Endothelial cell (in vitro differentiated cells): ENCODE measurements at places on chromosomes 6 and 20. TPM values are rescaled to one million over a fixed set of nuclear protein-coding genes. Genes with fewer than 3 reads are reported as not detected.

- no peak for DNase-seq
Observed at GRCh38 chr20:36929290-36929689, 22.2 kb downstream of the SAMHD1 start.

GRCh38 chr6:28757429-28758045 lies 166.2 kb downstream of the TRIM27 start:
- DNase-seq = no peak

DNA sequence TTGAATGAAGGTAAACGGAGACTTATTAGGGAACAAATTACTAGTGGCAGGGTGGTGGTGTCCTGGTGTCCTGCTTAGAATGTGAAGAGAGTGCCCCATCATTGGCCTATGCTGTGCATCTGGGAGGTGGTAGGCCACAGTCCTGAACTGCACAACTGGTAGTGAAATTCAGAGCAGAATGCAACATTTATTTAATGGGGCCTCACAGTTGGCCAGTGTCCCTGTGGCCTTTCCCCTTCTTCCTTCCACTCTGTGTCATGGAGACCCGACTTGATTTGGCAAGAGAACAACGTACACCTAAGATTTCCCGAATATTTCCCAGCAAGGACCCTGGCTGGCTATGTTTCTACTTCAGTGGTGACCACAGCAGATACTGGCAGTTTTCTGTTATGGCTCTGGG lies 206.9 kb downstream of the LRFN2 start:
- DNase-seq = no peak

GRCh38 chr6:146246028-146246427 lies 217.2 kb downstream of the GRM1 start:
- DNase-seq = no peak

Gene SUMO4
- total RNA-seq = 4.8 TPM

DNA sequence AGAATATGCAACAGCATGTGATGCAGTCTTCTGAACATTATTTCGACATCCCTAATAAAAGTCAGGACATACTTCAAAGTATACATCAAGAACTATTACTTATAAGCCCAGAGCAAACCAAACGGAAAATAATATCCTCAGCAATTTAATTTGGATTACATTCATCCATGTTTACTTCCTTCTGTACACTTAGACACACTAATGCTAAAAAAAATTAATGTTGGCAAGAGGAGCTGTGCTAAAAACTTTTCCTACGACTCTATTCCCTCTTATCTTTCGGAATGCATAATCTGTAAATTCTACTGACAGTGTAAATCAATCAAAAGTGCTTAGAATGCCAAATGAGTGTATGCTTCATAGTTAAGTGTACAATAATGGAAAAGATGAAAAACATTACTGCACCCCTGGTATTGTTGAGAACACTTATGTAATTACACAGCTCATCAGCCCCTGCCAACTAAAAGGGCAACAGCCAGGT lies 301.2 kb upstream of the HSF2 start:
- DNase-seq = no peak

GRCh38 chr6:101294676-101295075 lies 98.8 kb upstream of the GRIK2 start:
- no peak for DNase-seq

DNA sequence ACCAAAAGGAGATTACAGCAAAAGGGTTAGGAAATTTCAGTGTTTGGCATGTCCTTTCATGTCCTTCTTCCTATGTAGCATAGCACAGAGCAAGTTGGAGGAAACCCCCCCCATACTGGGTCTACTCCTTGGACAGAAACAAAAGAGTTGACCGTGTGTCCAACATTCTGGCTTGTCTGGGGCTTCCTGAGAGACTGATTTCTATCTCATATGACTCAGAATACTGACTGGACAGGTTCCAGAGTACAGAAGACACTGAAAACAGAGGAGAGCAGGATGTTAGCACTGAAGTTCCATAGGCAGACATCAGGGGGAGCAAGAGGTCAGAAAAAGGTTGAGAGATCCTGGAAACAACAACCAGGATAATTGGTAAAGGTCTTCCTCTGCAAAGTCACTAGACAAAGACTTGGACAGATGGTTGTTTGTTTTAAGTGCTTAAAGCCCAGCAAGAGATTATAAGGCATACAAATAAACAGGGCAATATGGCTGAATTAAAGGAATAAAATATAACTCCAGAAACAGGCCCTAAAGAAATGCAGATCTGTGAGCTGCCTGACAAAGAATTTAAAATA lies 48.4 kb downstream of the USP49 start:
- DNase-seq = peak; percentile 79

Gene NNAT
- 0.54 TPM for total RNA-seq

Gene SCUBE3
- total RNA-seq = 1.2 TPM

- no peak for DNase-seq
Observed at GRCh38 chr20:39897781-39898466, 791.1 kb downstream of the MAFB start.

DNA sequence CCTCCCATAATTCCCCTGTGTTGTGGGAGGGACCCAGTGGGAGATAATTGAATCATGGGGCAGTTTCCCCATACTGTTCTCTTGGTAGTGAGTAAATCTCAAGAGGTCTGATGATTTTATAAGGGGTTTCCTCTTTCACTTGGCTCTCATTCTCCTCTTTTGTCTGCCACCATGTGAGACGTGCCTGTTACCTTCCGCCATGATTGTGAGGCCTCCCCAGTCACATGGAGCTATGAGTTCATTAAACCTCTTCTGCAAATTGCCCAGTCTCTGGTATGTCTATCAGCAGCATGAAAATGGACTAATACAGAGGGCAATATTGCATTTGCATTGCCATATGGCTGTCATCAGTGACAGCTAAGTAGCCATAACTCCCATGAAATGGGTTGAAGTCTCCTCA lies 63.2 kb downstream of the ZNF217 start:
- no peak for DNase-seq

Gene TAP1
- 1.6 TPM for total RNA-seq

Gene PDCD2
- 69.4 TPM for total RNA-seq

DNA sequence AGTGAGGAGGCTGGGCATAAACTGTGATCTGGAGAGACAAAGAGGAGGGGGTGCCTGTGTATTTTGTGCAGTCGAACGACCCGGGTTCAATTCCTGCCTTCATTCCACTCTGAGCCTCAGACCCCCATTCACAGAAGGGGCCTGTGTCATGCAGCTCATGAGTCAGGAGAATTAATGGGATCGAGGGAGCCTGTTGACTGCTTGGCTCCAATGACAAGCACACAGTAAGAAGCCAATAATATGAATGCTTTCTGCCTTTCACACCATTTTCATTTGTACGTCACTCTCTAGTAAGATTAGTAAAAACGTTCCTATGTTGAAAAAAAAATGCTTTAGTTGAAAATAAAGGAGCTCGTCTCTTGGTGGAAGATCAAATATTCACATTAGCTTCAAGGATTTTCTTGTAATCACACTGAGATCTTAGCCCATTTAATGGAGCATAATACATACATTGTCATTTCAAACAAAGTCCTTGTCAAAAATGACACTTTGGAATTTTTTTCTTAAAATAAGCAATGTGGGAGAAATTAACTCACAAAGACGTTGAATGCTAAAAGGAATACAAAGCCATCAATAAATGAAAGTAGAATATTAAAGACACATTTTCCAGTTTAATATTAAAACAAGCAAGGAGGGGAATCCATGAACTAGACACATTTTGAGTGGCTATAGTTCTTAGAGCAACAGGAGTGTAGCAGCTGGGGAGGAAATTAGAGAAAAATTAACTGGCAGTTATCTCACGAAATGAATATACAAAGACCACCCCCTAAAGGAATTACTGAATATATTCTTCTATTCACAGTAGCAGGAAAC lies 246.7 kb upstream of the AFDN start:
- no peak for DNase-seq

DNA sequence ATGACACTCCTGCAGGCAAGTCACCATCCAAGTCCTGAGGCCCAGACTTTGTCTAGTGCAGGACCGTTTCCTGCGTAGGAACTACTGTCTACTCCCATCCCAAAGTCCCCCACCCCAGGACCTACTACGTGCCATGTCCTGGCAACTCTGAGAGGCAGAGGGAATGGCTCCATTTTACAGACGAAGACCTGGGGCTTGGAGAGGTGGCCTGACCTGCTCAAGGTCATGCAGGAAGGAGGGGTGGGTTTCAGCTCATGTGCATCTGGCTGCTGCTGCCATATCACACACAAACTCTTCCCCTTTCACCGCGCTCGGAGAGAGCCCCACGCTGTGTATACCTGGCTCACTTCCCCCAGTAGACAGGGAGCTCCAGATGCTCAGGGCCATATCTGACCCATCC lies 1.2 kb upstream of the NOL4L start:
- no peak for DNase-seq

- DNase-seq = no peak
Observed at GRCh38 chr6:154314084-154314483, 42.5 kb downstream of the IPCEF1 start.

DNA sequence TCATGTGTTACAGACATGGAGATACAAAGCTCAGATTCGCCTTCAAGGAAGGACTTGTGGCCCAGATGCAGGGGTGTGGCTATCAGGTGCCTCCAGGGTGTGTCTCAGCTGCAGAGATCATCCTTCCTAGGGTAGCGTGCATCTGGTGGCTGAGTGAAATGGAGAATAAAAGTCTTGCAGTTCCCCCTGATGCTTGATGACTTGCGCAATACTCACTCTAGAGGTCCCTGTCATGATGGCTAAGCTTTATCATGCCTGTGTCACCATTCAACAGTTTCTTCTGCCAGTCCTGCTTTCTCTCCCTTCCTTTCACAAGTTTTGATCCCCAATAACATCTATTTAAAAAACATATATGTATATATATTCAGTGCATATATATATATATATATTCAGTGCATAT lies 228.1 kb downstream of the PAX1 start:
- no peak for DNase-seq

DNA sequence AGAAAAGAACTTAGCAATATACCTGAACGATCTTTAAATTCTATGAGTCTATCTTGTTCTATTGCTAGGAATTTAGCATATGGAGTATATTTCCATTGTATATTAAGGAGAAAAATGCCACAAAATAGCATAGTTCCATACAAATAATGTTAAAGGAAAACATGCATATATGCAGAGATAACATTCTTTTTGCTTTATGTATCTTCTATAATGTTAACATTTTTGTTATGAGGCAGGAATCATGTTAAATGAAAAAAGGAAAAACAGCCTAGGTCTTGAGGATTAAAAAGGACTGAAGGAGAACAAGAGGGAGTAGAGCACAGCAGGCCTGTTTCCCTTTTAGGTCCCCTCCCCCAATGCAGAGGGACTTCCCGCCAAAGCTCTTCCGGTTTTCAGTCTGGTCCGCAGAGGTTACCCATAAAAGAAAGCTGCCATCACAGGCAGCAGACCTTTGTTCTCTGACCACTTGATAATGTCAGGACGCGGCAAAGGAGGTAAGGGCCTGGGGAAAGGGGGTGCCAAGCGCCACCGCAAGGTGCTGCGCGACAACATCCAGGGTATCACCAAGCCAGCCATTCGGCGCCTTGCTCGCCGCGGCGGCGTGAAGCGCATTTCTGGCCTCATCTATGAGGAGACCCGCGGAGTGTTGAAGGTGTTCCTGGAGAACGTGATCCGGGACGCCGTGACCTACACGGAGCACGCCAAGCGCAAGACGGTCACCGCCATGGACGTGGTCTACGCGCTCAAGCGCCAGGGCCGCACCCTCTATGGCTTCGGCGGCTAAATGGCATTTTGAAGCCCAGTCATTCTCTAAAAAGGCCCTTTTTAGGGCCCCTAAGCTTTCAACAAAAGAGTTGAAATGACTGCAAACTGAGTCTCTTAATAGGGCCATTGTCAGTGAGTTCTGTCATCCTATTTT lies 108.4 kb upstream of the PRSS16 start:
- DNase-seq = peak; percentile 37

GRCh38 chr20:49646126-49646525 lies 67.6 kb downstream of the B4GALT5 start:
- DNase-seq = no peak

DNA sequence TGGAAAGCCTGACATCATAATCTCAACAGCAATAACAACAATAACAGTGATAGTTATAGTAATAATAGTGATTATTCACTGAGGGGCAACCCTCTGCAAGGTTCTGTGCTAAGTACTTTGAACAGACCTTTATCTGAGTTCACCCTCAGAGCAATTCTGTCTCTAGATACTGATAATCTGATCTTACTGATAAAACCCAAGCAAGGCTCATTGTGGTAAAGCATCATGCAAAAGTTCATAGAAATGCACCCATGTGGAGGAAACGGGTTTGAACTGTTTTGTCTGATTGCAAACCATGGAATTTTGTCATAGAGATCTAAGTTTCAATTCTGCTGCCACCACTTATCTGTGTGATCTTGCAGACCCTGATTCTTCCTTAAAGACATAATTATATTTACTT lies 1.3 kb upstream of the KIAA0408 start:
- DNase-seq = no peak

Gene ZNF133
- 14.1 TPM for total RNA-seq

DNA sequence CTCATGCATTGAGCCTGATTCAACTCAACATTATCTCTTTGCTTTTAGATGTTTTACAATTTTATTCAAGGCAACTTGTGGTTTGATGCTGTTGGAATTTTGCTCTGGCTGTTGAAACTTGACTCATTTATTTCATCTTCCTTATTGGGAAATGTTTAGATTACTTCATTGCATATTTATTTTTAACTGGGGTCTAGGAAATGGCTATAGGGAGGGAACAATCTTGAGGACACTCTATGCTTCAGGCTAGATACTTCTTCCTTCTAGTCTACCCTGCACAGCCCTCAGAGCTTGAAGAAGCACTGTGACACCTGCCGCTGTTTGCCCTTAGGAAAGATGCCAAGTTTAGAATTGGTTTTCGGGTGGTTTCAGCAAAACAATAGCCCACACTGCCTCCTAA lies 183.4 kb downstream of the ADGRG6 start:
- no peak for DNase-seq

Gene RAD21L1
- 1.1 TPM for total RNA-seq

Gene ARFGEF3
- total RNA-seq = 6.4 TPM

- peak; percentile 68 for DNase-seq
Observed at GRCh38 chr6:106360410-106360988, at the start of gene CRYBG1. CRYBG1 (plus strand) TSS chr6:106360717; CDS start chr6:106360909, 192 bp downstream.

- DNase-seq = no peak
Observed at GRCh38 chr6:14172562-14172961, 55.0 kb downstream of the CD83 start.

GRCh38 chr6:166556863-166557322 lies 29.6 kb downstream of the RAMACL start:
- DNase-seq = no peak

Gene CEBPB
- 28.1 TPM for total RNA-seq

- DNase-seq = no peak
Observed at GRCh38 chr6:16698997-16699868, 62.0 kb downstream of the ATXN1 start.

DNA sequence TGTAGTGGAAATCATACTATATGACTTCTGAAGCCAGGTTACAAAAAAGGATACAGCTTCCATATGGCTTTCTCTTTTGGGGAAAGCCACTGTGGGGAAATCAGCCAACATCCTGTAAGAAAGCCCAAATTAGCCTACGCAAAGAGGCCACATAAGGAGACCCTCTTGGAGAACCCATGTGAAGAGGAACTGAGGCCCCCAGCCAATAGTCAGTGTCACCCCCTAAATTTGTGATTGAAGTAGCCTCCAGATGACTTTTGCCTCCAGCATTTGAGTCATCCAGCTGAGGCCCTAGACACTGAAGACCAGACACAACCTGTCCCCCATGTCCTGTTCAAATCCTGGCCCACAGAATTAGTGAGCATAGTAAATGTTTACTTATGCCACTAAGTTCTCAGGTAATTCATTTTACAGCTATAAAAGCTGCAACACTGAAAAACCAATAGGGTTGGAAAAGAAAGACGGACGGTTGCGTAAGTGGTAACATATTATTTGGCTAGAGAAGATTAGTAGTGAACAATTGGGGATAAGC lies 60.4 kb downstream of the HMGCLL1 start:
- no peak for DNase-seq

Gene DEFB112
- not detected for total RNA-seq

Gene TMEM170B
- 5.0 TPM for total RNA-seq

- DNase-seq = no peak
Observed at GRCh38 chr6:37777272-37777834, 42.2 kb upstream of the ZFAND3 start.
